ENCODE measurements at places on chromosomes 12 and 14. TPM values are rescaled to one million over a fixed set of nuclear protein-coding genes. Genes with fewer than 3 reads are reported as not detected.

The GABARAPL1 gene
- 104 TPM for total RNA-seq

The AGAP2 gene
- 46.5 TPM for total RNA-seq

The EML1 gene
- total RNA-seq, result not detected

The FAM186B gene
- 0.39 TPM for total RNA-seq

GRCh38 chr12:104626069-104626837, 169.5 kb downstream of the CHST11 start:
- H3K27ac ChIP-seq, result peak overlapping the region; percentile 16
- DNase-seq, result no peak
- H3K4me1 ChIP-seq, result peaks cover 40% of the 10 kb centered on the region
- no peaks in the 10 kb centered on the region for H3K27me3 ChIP-seq

- H3K36me3 ChIP-seq, result no peaks in the 10 kb centered on the region
- H3K4me3 ChIP-seq, result no peak overlapping the region
- H3K4me1 ChIP-seq, result no peaks in the 10 kb centered on the region
These were observed 23.6 kb downstream of the TRHDE start for GRCh38 chr12:72295744-72296143.

GRCh38 chr12:132925597-132926414, 30.3 kb downstream of the ZNF605 start:
- no peaks in the 10 kb centered on the region for H3K27me3 ChIP-seq
- peak overlapping the region; percentile 1 for H3K4me3 ChIP-seq
- peaks cover 8% of the 10 kb centered on the region for H3K36me3 ChIP-seq
- DNase-seq, result no peak

The SDSL gene
- not detected for total RNA-seq

- H3K4me1 ChIP-seq, result peaks cover 62% of the 10 kb centered on the region
- peak within 1 kb of the TSS; percentile 100 for H3K27ac ChIP-seq
- peak; percentile 47 for DNase-seq
- H3K27me3 ChIP-seq, result no peaks in the 10 kb centered on the region
- H3K4me3 ChIP-seq, result peak within 1 kb of the TSS; percentile 98
These were observed at the start of gene ARHGAP9 for GRCh38 chr12:57479376-57480115. Gene ARHGAP9 (minus strand): TSS chr12:57479866. CDS start chr12:57479406, 460 bp downstream.

The KLRD1 gene
- 1.3 TPM for total RNA-seq

DNA sequence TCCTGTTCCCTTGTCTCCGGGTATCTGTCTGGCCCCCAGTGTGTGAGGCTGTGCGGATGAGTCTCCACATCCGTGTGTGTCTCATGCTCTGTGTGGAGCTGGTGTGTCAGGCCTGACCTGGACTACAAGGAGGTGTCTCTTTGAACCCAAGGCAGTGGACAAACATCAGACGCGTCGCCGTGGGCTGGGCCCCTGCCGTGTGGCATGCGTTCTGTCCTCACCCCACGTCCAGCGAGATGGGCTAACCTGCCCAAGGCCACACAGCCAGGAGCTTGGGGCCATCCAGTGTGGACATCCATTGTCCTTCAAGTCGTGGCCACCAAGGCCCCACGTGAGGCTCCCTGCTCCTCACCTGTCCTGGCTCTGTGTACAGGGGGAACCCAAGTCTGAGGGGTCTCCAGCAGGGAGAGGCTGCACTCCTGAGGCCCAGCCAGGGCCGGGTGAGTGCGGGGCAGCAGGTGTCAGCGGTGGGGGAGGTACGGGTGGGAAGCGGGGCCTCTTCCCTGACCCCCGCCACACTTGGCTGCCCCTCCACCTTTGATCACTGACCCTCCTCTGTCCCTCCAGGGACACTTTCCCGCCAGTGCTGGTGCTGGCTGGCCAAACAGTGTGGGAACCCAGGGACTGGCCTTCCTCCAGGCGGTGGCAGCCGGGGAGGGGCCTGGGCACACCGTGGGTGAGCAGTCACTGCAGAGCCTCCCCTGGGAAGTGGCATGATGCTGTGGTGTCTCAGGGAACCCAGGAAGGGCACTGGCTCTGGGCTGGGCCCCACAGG, 48.5 kb downstream of the CYP46A1 start:
- peak; percentile 3 for DNase-seq
- H3K4me3 ChIP-seq, result no peak overlapping the region
- no peak overlapping the region for H3K27ac ChIP-seq
- H3K36me3 ChIP-seq, result peaks cover 2% of the 10 kb centered on the region

- no peaks in the 10 kb centered on the region for H3K36me3 ChIP-seq
- no peak overlapping the region for H3K27ac ChIP-seq
- no peak overlapping the region for H3K4me3 ChIP-seq
- H3K27me3 ChIP-seq, result peaks cover 56% of the 10 kb centered on the region
- peaks cover 2% of the 10 kb centered on the region for H3K4me1 ChIP-seq
- no peak for DNase-seq
These were observed 107.5 kb upstream of the FAR2 start for GRCh38 chr12:29041621-29042020.

- H3K27me3 ChIP-seq, result no peaks in the 10 kb centered on the region
- no peak for DNase-seq
- peaks cover 3% of the 10 kb centered on the region for H3K4me1 ChIP-seq
- peak overlapping the region; percentile 89 for H3K27ac ChIP-seq
These were observed 53.9 kb downstream of the VEZT start for GRCh38 chr12:95271465-95271864.

The GATC gene
- 15.6 TPM for total RNA-seq

GRCh38 chr12:65121049-65121955, at the start of gene WIF1:
Gene WIF1 (minus strand): TSS chr12:65121305. CDS start chr12:65121191, 114 bp downstream.
- no peaks in the 10 kb centered on the region for H3K36me3 ChIP-seq
- H3K4me3 ChIP-seq, result peak within 1 kb of the TSS; percentile 78
- H3K27me3 ChIP-seq, result peaks cover 44% of the 10 kb centered on the region
- peaks cover 3% of the 10 kb centered on the region for H3K4me1 ChIP-seq
- DNase-seq, result no peak

GRCh38 chr14:26286913-26287205, 311.0 kb downstream of the NOVA1 start:
- H3K27me3 ChIP-seq, result no peaks in the 10 kb centered on the region
- no peak overlapping the region for H3K4me3 ChIP-seq
- H3K4me1 ChIP-seq, result no peaks in the 10 kb centered on the region

All from T-helper 17 cell (primary cell).